ENCODE measurements at places on chromosomes 7 and 10.

GRCh38 chr7:54111814-54112511 lies 430.2 kb upstream of the VSTM2A start:
- DNase-seq: no peak

DNA sequence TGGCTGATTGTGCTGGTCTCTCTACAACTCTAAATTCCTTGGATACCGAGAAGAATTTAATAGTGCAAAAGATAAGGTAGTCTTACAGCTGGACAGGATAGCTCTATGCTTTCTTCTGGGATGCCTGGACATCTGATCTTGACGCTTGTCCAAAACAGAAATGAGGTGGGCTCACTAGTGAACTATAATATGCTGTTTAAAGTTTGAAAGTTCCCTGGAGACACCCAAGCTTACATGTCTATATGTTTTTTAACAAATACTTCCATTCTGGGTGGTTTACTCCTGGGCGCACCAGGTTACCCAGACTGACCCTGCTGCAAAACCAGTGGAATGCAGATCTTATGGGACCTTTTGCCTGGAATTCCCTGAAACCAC lies 702.1 kb upstream of the COBL start:
- no peak for DNase-seq

DNA sequence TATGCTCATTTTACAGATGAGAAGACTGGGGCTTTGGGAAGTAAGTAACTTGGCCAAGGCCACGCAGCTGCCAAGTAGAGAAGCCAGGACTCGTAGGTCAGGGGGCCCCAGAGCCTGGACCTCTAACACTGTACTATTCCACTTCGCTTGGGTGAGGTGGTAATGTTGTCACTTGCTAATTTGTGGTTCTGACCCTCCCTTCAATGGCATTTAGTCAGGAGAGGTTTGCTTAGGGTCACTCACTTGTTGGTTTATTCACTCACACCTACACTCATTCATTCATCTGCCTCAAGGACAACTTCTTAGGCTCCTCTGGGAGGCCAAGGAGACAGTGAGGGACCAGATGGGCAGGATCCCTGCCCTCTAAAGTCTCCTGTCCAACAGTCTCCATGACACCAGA lies 21.3 kb downstream of the BTBD16 start:
- DNase-seq: no peak

GRCh38 chr7:114650491-114650890 lies 235.9 kb downstream of the FOXP2 start:
- no peak for DNase-seq

DNA sequence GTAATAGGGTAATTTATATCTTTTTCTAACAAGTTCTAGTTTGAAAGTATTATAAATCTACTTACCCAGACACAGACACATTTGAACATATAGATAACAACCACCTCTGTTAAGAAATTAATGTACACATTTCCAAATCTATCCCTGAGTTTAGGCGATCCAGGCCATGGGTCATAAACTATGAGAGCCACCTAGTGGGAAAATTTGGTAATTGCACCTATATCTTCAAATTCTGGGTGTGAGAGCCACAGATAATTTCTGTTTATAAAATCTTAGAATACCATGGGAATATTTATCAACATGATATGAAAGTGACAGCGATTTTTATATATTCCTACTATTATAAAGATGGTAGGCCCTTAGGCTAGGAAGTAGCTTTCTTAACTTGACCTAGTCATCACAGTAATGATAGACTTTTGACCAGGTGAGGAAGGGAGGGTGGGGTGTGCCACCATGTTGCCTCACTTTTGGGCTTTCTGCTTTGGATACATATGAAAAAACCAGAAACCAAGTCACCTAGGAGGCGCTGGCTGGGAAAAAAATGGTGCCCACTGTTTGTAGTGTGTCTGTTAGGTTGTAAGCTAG lies 8.0 kb upstream of the EPHA1 start:
- peak; percentile 74 for DNase-seq

DNA sequence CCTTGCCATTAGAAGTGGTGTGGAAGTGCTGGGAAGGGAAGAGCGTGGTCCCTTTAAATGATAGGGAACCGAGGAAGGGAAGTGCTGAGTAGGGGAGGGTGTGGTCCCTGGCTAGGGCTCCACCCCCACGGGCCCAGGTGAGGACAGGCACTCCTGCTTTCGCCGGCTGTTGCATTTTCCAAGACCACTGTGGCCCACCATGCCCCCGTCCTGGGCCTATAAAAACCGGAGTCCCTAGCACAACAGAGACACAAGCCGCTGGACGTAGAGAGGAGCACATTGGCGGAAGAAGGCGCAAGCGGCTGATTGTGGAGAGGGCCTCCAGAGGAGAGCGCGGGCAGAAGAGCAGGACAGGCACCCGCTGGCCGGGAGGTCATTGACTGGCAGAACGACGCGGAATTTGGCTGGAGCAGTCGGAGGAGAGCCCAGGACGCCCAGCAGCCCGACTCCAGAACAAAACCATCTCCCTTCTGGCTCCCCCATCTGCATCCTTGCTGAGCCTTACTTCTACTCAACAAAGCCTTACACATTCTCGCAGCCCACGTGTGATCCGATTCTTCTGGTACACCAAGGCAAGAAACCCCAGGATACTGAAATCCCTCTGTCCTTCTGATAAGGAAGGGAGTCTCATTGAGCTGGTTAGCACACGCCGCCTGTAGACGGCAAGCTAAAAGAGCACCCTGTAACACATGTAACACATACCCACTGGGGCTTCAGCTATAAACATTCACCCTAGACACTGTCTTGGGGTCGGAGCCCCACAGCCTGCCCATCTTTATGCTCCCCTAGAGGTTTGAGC lies 146.2 kb upstream of the LYZL1 start:
- DNase-seq: no peak

DNA sequence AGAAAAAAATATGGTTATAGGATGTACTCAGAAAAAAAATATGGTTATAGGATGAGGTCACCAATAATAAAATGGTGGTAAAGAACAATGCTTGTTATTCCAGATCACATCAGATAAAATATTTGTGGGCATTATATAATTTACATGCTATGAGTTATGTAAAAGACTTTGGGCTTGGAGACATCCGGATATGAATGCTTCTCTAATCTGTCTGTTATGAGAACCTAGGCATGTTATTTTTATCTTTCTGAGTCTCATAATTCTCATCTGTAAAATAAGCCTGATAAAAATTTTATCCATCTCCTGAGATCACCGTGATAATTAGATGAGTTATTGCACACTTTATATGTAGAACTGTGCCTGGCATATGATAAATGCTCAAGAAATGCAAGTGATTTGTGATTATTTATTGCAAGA lies 37.8 kb downstream of the DKK1 start:
- no peak for DNase-seq

DNA sequence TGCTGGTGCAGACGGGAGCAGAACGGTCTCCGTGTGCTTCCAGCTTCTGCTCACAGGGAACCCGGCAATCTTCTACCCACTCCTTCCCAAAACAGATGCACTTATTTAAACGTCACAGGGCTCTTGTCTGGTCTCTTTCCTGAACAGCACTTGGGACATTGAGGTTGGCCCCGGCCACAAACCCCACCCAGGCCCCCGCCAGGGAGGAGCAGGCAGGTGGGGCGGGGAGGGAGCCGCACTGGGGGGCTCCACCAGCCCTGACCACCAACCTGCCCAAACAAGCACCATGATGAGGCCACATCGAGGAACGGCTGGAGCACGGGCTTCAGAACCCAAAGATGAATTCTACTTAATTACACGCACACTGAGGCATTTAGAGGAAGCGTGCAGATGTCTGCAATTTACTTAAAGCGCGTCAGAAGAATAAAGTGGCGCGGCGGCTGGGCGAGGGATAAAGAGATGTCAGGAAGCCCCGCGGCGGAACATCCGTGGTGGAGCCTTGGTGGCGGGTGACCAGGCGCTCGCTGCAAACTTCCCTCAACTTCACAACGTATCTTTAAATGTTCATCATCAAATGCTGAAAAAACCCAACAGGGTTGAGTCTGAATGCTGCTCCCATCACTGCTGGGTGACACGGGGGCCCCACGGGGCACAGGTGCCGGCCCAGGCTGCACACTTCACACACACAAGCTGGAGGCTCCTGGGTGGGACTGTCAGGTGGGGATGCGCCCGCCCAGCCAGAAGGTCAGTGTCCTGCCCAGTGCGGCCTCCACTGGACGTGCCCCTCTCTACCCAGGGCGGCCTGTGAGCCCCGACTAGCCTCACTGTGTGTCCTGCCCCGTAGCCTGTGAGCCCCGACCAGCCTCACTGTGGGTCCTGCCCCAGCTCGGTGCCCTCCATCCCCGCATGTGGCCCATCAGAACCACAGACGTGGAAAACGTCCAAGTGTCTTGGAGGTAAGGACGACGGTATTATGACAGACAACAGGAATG lies 279.2 kb downstream of the MAD1L1 start:
- DNase-seq: no peak

DNA sequence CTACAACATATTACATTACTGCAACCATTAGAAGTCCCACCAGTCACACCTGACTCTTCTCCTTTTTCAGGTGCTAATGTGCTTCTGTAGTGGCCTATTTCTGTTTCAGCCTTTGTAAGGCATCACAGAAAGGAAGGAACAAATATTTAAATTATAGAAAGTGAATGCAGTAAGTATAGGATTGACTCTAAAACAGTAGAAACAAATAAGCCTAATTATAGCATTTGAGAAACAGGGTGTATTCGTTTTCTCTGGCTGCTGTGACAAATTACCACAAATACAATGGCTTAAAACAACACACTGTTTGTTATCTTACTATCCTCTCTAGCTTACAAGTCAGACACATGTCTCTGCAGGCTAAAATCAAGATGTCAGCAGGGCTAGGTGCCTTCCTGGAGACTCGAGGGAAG lies 69.4 kb downstream of the CCSER2 start:
- DNase-seq: no peak

DNA sequence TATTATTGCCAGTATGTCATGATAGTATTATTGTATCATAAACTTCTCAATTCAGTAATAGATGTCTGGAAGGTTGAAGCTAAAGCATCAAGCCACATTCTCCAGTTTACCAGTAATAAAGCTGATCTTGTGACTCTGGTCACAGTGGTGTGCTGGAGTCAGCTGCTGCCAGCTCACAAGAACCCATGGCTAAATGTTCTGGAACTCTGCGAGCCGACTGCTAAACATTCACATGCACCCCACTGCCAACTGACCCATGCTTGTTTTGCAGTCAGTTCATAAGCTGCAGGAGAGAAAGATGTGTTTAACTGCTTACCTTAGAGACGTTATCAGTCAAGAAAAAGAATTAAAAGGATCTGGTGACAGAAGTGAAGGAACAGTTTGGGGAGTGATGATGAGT lies 5.9 kb upstream of the DNTT start:
- no peak for DNase-seq

- DNase-seq: no peak
Measured at GRCh38 chr7:130632111-130632510, 36.4 kb downstream of the COPG2 start.

- no peak for DNase-seq
Measured at GRCh38 chr10:83957168-83957947, 182.0 kb upstream of the GHITM start.

DNA sequence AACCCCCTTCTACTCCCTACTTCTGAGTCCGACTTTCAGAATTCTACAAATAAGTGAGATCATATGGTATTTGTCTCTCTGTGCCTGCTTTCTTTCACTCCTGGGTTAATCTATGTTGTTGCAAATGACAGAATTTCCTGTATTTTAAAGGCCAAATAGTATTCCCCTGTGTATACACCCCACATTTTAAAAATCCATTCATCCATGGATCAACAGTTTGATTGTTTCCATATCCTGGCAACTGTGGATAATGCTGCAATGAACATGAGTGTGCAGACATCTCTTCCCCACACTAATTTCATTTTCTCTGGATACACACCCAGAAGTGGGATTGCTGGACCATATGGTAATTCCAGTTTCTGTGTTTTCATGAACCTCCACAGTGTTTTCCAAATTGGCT lies 225.8 kb upstream of the TCERG1L start:
- DNase-seq: no peak

DNA sequence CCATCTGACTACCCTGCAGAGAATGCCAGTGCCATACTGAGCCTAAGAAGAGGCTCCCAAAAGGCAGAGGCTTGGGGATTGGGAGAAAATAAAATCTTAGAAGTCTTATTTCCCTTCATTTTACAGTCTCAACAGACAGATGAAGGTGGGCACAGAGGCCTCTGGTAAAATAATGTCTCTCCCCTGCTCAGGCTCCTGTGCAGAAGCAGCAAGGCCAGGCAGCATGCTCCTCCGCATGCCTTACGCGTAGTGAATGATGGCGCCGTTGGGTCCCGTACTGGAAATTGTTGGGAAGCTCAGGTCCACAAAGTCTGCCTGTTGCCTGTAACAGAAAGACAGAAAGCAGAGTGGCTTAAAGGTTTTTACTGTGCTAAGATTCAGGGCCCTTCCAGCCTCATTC lies 45.8 kb downstream of the XPNPEP1 start:
- DNase-seq: no peak

- no peak for DNase-seq
Measured at GRCh38 chr7:35268953-35269352, 15.1 kb upstream of the TBX20 start.

DNA sequence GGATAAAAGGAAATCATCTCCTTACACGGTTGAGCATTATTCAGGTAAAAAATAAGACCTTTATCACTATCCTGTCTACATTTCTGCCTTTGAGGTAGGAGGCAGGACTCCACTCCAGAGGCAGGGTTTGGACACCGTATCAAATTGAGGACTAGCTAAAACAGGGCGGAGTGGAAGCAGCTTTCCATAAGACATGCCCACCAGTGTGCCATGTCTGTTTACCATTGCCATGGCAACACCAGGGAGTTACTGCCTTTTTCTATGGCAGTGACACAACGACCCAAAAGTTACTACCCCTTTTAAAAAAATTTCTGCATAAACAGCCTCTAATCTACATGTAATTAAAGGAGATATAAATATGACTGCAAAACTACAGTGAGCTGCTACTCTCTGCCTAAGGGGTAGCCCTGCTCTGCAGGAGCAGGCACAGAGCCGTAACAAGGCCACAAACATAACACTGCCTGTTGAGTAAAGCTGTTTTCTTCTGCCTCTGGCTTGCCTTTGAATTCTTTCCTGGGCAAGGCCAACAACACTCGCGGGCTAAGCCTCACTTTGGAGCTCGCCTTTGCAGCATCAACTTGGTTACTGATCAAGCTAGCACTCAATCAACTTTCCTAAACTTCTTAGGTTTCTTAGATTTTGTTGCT lies 26.5 kb downstream of the DGKB start:
- DNase-seq: no peak

DNA sequence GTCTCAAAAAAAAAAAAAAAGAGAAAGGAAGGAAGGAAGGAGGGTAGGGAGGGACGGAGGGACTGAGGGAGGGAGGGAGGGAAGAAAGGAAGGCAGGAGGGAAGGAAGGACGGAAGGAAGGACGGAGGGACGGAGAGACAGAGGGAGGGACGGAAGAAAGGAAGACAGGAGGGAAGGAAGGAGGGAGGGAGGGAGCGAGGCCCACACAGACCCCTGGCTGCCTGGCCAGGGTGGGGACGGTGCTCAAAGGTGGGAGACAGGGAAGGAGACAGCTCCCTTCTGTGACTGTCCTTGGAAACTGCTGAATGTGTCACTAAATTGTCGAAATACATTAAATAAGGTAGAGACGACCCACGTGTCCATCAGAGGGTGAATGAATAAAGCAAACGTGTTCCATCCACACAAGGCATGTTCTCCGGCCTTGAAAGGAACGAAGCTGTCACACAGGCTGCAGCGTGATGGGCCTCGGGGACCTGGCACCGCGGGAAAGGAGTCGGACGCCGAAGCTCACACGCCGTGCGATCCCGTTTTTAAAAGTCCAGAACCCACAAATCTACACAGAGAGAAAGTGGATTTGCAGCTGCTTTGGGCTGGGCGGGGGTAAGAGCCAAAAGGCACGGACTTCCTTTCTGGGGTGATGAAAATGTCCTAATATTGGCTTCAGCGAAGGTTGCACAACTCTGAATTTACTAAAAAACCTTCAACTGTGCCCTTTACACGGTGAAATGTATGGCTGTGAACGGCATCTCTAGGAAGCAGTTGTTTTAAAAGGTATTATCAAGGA lies 23.3 kb downstream of the ADAP1 start:
- DNase-seq: no peak

All from CD4-positive, alpha-beta T cell treated with Interleukin-10 for 1 hour (primary cell).